Neural crest cell (in vitro differentiated cells): ENCODE measurements at places on chromosomes 7 and 10.

DNA sequence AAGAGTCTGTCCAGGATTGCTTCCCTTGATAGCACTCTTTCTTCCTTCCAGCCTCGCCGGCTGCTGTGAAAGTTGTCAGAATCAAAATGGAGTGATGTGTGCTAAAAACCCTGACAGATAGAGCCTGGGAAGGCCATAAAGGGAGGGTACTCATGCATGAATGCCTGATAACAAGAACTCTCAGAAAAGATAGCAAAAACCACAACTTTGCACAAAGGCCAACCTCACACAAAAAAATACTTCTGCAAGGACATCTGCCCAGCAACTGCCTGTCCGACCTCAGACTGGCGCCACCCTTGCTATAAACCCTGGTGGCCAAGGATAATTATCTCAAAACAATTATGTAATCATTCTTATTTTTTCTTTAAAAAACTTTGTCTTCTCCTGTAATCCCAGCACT is 133.2 kb upstream of the SVIL start:
- H3K27me3 ChIP-seq = peaks cover 3% of the 10 kb centered on the region
- H3K36me3 ChIP-seq = no peaks in the 10 kb centered on the region
- H3K4me3 ChIP-seq = no peak overlapping the region
- no peak overlapping the region for H3K27ac ChIP-seq
- no peaks in the 10 kb centered on the region for H3K4me1 ChIP-seq
- no peak for DNase-seq

DNA sequence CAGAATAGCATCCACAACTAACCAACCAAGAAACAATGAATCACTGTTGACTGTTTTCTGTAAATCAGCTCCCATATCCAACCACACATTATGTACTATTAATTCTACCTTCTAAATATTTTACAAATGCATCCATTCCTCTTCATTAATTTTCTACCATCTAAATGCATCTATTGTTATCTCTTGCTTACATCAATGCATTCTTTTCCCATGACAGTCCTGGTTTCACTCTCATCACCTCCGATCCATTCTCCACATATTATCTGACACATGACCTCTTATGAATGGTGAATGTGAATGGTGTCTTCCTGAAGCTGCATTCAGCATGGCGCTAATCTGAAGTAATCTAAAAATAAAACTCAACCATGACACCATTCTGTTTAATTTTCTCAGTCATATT is 153.8 kb upstream of the CALCR start:
- H3K36me3 ChIP-seq = peaks cover 6% of the 10 kb centered on the region
- no peak overlapping the region for H3K27ac ChIP-seq
- DNase-seq = no peak
- H3K27me3 ChIP-seq = no peaks in the 10 kb centered on the region
- no peaks in the 10 kb centered on the region for H3K4me1 ChIP-seq
- H3K4me3 ChIP-seq = no peak overlapping the region

DNA sequence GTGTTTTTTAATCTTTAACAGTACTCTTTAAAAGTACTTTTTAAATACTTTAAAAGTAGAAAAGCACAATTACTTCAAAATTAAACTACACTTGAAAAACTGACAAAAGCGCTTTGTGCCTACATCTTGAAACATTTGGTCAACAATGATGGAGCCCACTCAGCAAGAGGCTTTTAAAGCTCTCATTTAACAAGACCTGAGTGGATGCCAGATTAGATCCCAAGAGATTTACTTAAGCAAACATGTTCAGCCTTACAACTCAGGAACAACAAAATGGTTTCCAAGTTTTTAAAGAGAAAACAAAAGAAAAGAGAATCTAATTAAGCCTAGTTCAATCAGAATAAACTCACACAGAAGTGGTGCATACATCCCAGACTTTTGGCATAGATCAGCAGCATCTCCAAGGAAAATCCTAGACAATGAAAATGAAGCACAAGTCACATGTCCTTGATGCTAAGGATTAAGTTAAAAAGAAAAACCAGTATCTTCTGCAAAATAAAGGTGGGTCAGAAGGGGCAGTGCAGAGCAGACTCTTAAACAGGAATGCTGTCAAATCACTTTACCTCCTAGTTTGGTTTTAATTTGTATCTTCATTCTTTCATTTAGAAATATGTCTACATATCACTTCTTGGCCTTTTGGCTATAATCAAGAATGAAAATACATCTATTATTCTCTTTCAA is 26.2 kb downstream of the HIBADH start:
- H3K4me3 ChIP-seq = no peak overlapping the region
- peaks cover 14% of the 10 kb centered on the region for H3K36me3 ChIP-seq
- peaks cover 7% of the 10 kb centered on the region for H3K4me1 ChIP-seq

DNA sequence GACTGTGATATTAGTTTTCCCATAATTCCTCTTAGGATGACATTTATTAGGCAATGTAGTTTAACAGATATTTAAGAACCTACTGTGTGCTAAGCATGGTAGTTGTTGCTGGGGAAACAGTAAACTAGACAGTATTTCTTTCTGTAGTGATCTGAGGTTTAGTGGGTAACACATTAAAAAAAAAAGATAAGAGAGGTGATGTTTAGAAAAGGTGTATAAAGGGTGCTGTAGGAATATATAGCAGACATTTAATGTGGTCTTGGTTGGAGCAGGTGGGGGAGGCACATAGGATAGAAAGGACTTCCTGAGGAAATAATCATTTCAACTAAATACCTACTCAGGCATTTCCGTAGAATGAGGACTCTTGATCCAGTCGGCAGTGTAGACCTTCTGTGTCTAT is 11.9 kb downstream of the KIF11 start:
- no peaks in the 10 kb centered on the region for H3K27me3 ChIP-seq
- no peak overlapping the region for H3K27ac ChIP-seq
- no peak for DNase-seq
- H3K4me3 ChIP-seq = no peak overlapping the region
- H3K36me3 ChIP-seq = peaks cover 30% of the 10 kb centered on the region
- H3K4me1 ChIP-seq = peaks cover 11% of the 10 kb centered on the region

GRCh38 chr7:9091282-9091681 is 657.9 kb downstream of the NXPH1 start:
- H3K4me3 ChIP-seq = no peak overlapping the region
- no peak overlapping the region for H3K27ac ChIP-seq
- H3K27me3 ChIP-seq = no peaks in the 10 kb centered on the region

DNA sequence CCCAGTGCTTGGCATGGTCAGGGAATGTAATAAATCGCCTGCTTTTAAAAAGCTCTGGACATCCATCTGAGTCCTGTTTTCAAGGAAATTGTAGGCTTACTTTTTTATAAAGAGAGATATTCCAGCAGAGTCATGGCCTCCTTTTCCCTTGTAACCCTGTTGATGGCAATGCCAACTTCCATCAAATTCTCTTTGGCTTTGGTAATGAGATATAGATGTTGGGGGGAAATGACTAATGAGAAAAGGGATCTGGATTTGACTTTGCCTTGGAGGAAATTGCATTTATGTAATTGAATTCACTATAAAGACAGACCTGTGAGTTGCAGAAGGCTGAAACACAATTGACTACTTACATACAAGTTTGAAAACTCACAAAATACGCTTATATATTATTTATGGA is 347.5 kb downstream of the GPR158 start:
- H3K27me3 ChIP-seq = no peaks in the 10 kb centered on the region
- peaks cover 3% of the 10 kb centered on the region for H3K4me1 ChIP-seq
- no peak overlapping the region for H3K4me3 ChIP-seq
- DNase-seq = no peak
- H3K36me3 ChIP-seq = peaks cover 8% of the 10 kb centered on the region

GRCh38 chr7:51220226-51220625 is 96.4 kb downstream of the COBL start:
- no peaks in the 10 kb centered on the region for H3K27me3 ChIP-seq
- no peaks in the 10 kb centered on the region for H3K36me3 ChIP-seq
- H3K27ac ChIP-seq = no peak overlapping the region

- H3K4me3 ChIP-seq = no peak overlapping the region
- no peak for DNase-seq
- no peaks in the 10 kb centered on the region for H3K27me3 ChIP-seq
These were observed 598.3 kb downstream of the INHBA start for GRCh38 chr7:41104631-41105030.

GRCh38 chr7:76196786-76197185 is 4.9 kb upstream of the SRRM3 start:
- no peaks in the 10 kb centered on the region for H3K36me3 ChIP-seq
- H3K27me3 ChIP-seq = peaks cover 5% of the 10 kb centered on the region
- no peak overlapping the region for H3K4me3 ChIP-seq
- peaks cover 13% of the 10 kb centered on the region for H3K4me1 ChIP-seq

GRCh38 chr7:143003393-143004051 is 23.4 kb downstream of the OR9A2 start:
- peaks cover 2% of the 10 kb centered on the region for H3K36me3 ChIP-seq
- peaks cover 7% of the 10 kb centered on the region for H3K27me3 ChIP-seq
- H3K27ac ChIP-seq = no peak overlapping the region
- no peak overlapping the region for H3K4me3 ChIP-seq
- peaks cover 5% of the 10 kb centered on the region for H3K4me1 ChIP-seq

DNA sequence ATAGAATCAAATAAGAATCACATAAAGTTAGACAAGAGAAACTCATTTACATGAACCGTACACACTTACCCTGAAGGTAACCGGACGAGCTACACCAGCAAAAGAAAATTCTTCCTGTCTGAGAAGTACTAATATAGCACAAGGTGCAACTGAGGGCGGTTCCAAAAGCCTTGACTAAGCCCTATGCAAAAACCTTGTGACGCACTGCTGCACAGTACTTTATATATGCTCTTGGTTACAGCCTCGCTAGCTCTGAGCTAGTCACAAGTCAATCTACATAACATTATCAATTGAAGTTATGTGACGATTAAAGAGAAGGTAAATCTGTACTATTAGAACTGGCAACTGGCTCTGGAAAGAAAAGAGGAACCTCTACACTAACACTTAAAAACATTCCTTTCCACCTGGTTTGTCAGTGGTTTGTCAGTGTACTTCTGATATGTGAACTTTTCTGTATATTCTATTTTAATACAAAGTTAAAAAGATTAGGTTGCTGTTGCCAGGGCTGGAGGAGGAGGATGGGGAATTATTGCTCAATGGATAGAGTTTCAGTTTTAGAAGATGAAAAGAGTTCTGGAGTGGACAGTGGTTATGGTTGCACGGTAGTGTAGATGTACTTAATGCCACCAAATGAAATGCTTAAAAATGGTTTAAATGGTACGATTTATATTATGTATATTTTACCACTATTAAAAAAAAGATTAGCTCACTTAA is 21.6 kb downstream of the NT5C3A start:
- no peak for DNase-seq
- H3K4me1 ChIP-seq = peaks cover 23% of the 10 kb centered on the region
- peak overlapping the region; percentile 57 for H3K27ac ChIP-seq
- H3K36me3 ChIP-seq = no peaks in the 10 kb centered on the region
- no peak overlapping the region for H3K4me3 ChIP-seq
- H3K27me3 ChIP-seq = no peaks in the 10 kb centered on the region

GRCh38 chr7:124152859-124153692 is 120.2 kb upstream of the TMEM229A start:
- no peaks in the 10 kb centered on the region for H3K27me3 ChIP-seq
- no peak overlapping the region for H3K27ac ChIP-seq
- H3K36me3 ChIP-seq = no peaks in the 10 kb centered on the region

DNA sequence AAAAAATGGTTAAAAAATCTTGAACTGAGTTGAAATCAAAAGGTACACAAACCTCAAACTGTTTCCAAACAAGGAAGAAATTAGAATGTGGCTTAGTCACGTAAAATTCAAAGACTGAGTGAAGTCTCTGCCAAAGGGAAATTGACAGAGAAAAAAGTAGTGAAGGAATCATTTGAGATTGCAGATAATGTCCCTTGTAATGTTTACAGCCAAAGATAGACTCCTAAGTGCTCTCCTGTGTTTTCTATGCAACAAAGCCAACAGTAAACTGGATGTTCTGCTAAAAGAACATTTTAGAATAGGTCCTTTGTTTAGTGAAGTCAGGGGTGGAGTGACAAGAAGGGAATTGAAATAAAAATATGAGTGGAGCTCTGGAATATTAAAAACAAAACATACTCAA is 117.9 kb downstream of the ITGA8 start:
- peaks cover 6% of the 10 kb centered on the region for H3K4me1 ChIP-seq
- no peak overlapping the region for H3K4me3 ChIP-seq
- H3K36me3 ChIP-seq = no peaks in the 10 kb centered on the region
- no peak overlapping the region for H3K27ac ChIP-seq
- DNase-seq = no peak
- H3K27me3 ChIP-seq = peaks cover 2% of the 10 kb centered on the region

GRCh38 chr7:134485203-134485602 is 26.3 kb upstream of the AKR1B1 start:
- no peak for DNase-seq
- H3K4me3 ChIP-seq = no peak overlapping the region
- no peaks in the 10 kb centered on the region for H3K36me3 ChIP-seq

DNA sequence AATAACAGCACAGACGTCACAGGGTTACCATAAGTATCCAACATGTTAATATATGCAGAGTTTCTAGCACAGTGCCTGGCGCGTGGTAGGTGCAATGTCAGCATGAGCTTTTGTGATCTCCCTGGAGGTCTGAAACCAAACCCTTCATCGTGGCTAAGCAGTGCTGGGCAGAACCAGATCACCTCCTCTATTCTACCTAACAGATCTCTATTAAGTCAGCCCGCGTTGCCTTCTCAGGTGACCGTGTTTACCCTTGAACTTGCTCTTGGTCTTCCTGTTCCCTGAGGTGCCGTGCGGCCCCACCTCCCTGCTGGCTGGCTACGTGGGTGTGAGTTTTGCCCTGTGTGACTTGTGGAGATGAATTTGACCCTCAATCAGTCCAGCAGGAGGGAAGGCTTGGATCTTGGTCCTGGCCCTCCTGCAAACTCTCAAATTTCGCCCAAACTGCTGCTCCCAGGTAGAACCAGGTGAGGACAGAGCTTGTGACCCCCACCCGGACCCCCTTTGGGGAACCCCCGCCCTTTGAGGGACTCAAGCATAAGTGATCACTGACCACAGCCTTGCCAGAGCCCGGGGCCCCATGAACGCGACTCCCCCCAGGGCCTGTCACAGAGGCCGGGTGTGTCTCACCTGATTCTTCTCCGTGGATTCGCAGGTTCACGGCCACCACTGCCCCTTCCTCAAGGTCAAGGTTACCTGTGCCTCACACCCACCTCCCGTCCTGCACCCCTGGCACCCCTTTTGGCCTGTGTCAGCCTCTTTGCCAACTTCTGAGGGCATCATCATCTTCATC is 54.2 kb downstream of the ELFN1 start:
- peaks cover 3% of the 10 kb centered on the region for H3K36me3 ChIP-seq
- H3K27me3 ChIP-seq = no peaks in the 10 kb centered on the region
- H3K27ac ChIP-seq = no peak overlapping the region
- no peak for DNase-seq

DNA sequence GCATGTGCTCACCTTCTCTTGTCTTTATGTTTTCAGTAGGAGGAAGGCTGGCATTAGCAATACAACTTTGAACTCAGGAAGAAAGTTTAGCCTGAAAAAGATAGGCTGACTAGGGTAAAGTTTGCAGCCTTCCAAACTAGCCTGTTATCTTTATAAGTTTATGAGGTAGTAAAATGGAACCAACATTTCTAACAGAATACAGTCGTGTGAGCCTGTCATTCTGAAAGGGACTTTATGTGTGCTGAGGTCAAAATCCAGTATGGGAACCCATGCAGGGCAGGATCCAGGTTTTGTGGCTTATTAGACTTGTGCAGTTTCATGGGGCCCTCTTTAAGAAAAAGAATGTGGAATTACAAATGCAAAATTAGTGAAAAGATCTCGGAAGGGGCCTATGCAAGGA is 201.0 kb upstream of the PRPS1L1 start:
- H3K27me3 ChIP-seq = no peaks in the 10 kb centered on the region
- no peak overlapping the region for H3K4me3 ChIP-seq
- H3K36me3 ChIP-seq = no peaks in the 10 kb centered on the region

GRCh38 chr7:134509010-134509409 is 18.4 kb upstream of the AKR1B10 start:
- H3K27ac ChIP-seq = no peak overlapping the region
- H3K4me3 ChIP-seq = no peak overlapping the region
- no peak for DNase-seq
